ENCODE measurements at places on chromosomes 13 and 19. TPM values are rescaled to one million over a fixed set of nuclear protein-coding genes. Genes with fewer than 3 reads are reported as not detected.

GRCh38 chr13:39597838-39598237 lies 5.2 kb downstream of the LHFPL6 start:
- H3K4me3 ChIP-seq: no peak overlapping the region
- H3K4me1 ChIP-seq: peaks cover 42% of the 10 kb centered on the region

GRCh38 chr19:7869910-7870511 lies 4.2 kb downstream of the PRR36 start:
- no peak overlapping the region for H3K4me3 ChIP-seq
- no peaks in the 10 kb centered on the region for H3K4me1 ChIP-seq
- H3K27me3 ChIP-seq: peaks cover 7% of the 10 kb centered on the region
- H3K27ac ChIP-seq: no peak overlapping the region

- DNase-seq: no peak
- no peaks in the 10 kb centered on the region for H3K27me3 ChIP-seq
- H3K4me3 ChIP-seq: no peak overlapping the region
- H3K36me3 ChIP-seq: no peaks in the 10 kb centered on the region
- no peaks in the 10 kb centered on the region for H3K4me1 ChIP-seq
These were observed 15.8 kb upstream of the FPR3 start for GRCh38 chr19:51779181-51779580.

- no peak for DNase-seq
- H3K4me3 ChIP-seq: no peak overlapping the region
- H3K36me3 ChIP-seq: no peaks in the 10 kb centered on the region
- no peaks in the 10 kb centered on the region for H3K27me3 ChIP-seq
These were observed 8.4 kb downstream of the ARHGAP33 start for GRCh38 chr19:35783469-35784434.

- no peaks in the 10 kb centered on the region for H3K4me1 ChIP-seq
- no peaks in the 10 kb centered on the region for H3K36me3 ChIP-seq
- no peaks in the 10 kb centered on the region for H3K27me3 ChIP-seq
These were observed 26.5 kb downstream of the FAM216B start for GRCh38 chr13:42807866-42808265.

MCF2L gene
- 4.6 TPM for total RNA-seq

DNA sequence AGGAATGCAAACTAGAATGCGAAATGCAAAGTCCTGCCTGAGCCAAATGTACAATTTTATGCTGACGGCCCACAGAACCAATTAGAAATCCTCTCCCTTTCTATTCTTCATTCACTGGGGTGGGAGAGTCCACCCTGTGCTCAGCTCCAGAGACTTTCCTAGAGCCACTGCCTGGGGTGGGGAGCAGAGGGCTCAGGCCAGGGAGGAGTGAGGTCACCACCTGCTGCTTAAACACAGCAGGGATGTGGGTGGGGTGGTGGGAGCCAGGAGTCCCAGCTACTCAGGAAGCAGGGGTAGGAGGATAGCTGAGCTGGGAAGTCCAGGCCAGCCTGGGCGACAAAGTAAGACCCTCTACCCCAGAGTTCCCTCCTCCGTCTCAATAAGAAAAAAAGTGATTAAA lies 26.9 kb upstream of the ZNF83 start:
- no peak overlapping the region for H3K27ac ChIP-seq
- H3K4me1 ChIP-seq: no peaks in the 10 kb centered on the region
- DNase-seq: no peak
- no peak overlapping the region for H3K4me3 ChIP-seq
- H3K27me3 ChIP-seq: no peaks in the 10 kb centered on the region
- peaks cover 58% of the 10 kb centered on the region for H3K36me3 ChIP-seq

DNA sequence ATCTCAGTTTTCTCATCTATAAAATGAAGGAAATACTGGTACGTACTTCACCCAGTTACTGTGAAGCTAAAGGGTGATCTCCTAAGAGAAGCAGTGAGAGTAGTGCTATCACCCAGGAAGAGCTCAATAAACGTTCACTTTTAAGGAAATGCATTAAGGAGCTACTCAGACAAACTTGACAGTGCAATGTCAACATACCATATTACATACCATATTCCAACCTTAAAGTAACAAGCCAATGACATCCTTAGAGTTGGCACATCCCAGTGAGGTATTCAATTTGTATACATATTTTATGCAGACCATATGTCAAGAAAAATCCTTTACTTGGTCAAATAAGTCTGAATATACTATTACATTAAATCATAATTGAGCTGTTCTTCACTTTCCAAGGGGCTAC lies 7.0 kb downstream of the TBC1D4 start:
- H3K4me1 ChIP-seq: 0 out of 2 replicates have a peak, but pooled peaks cover 3% of the 10 kb centered on the region
- H3K4me3 ChIP-seq: no peak overlapping the region
- no peak overlapping the region for H3K27ac ChIP-seq
- no peak for DNase-seq
- no peaks in the 10 kb centered on the region for H3K36me3 ChIP-seq

GRCh38 chr19:16888629-16889365 lies at the start of gene F2RL3:
F2RL3 (plus strand) TSS chr19:16888999; CDS start chr19:16889190, 191 bp downstream.
- H3K27ac ChIP-seq: no peak within 1 kb of the TSS
- peaks cover 3% of the 10 kb centered on the region for H3K4me1 ChIP-seq
- no peaks in the 10 kb centered on the region for H3K36me3 ChIP-seq

DNA sequence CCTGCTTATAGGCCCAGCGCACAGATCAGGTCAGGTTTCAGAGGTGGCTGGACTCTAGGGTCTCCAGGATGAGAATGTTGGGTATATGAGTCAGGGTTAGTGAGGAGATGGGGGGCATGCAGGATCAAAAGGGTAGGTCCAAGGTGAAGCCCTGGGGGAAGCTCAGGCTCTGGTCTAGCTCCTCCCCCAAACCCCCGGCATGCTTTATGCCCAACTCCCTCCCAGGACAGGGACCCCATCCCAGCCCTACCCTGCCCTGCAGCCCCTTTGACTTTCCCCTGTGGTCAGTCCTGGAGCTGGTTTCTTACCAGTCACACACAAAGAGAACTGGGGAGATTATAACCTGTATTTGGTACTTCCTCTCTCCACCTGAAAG lies 9.8 kb upstream of the CEACAM18 start:
- no peak overlapping the region for H3K4me3 ChIP-seq
- no peaks in the 10 kb centered on the region for H3K27me3 ChIP-seq
- H3K4me1 ChIP-seq: no peaks in the 10 kb centered on the region
- H3K27ac ChIP-seq: no peak overlapping the region
- DNase-seq: no peak
- no peaks in the 10 kb centered on the region for H3K36me3 ChIP-seq

CACTIN gene
- total RNA-seq: 21.4 TPM

OR1M1 gene
- not detected for total RNA-seq

FCGBP gene
- 16.4 TPM for total RNA-seq

FBXL3 gene
- 32.2 TPM for total RNA-seq

- H3K4me1 ChIP-seq: peaks cover 58% of the 10 kb centered on the region
- DNase-seq: no peak
These were observed 2.2 kb upstream of the RINL start for GRCh38 chr19:38880076-38880881.

- no peak overlapping the region for H3K4me3 ChIP-seq
- 0 out of 2 replicates have a peak, but pooled peaks cover 3% of the 10 kb centered on the region for H3K27me3 ChIP-seq
- H3K4me1 ChIP-seq: no peaks in the 10 kb centered on the region
- DNase-seq: no peak
These were observed 7.0 kb upstream of the LRP3 start for GRCh38 chr19:33187183-33187540.

RFPL4AL1 gene
- 1.1 TPM for total RNA-seq

GRCh38 chr13:69641773-69642172 lies 465.9 kb upstream of the ATXN8OS start:
- no peak overlapping the region for H3K27ac ChIP-seq
- H3K36me3 ChIP-seq: no peaks in the 10 kb centered on the region
- no peak for DNase-seq
- H3K4me1 ChIP-seq: no peaks in the 10 kb centered on the region

KLK3 gene
- not detected for total RNA-seq

DNA sequence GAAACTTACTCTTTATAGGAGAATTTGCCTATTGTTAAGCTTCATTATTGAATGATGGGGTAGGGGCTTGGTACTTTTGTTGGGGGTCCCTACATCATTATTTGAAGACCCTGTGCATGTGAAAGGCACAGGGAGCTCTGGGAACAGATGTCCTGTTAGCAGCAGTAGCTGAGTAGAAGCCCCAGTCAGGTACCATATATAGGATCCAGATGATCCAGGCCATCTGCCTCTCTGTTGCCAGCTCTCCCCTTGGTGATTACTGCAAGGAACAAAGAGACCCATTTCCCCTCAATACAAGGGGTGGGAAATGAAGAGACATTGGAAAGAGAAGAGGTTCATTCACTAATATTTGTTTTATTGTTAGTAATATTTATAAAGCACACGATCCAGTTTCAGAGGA lies 4.4 kb upstream of the MTMR6 start:
- no peaks in the 10 kb centered on the region for H3K27me3 ChIP-seq
- H3K4me3 ChIP-seq: no peak overlapping the region
- no peak overlapping the region for H3K27ac ChIP-seq
- no peaks in the 10 kb centered on the region for H3K36me3 ChIP-seq
- no peaks in the 10 kb centered on the region for H3K4me1 ChIP-seq

IGFL2 gene
- total RNA-seq: not detected

UPK1A gene
- total RNA-seq: not detected

DNA sequence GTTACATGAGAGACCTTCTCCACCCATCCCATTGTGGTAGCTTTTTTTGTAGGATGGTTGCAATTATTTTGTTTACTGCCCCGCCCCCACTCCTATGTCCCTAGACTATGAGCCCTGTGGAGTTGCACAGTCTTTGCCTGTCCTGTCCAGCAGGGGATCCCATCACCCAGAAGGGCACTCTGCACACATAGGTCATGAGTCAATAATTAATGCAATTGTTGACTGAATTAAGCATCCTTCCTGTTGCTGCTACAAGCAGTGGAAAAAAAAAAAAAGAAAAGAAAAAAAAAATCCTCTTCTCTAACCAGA lies 14.2 kb downstream of the C19orf81 start:
- H3K36me3 ChIP-seq: no peaks in the 10 kb centered on the region
- no peak overlapping the region for H3K4me3 ChIP-seq
- H3K27ac ChIP-seq: no peak overlapping the region
- no peaks in the 10 kb centered on the region for H3K27me3 ChIP-seq

DNA sequence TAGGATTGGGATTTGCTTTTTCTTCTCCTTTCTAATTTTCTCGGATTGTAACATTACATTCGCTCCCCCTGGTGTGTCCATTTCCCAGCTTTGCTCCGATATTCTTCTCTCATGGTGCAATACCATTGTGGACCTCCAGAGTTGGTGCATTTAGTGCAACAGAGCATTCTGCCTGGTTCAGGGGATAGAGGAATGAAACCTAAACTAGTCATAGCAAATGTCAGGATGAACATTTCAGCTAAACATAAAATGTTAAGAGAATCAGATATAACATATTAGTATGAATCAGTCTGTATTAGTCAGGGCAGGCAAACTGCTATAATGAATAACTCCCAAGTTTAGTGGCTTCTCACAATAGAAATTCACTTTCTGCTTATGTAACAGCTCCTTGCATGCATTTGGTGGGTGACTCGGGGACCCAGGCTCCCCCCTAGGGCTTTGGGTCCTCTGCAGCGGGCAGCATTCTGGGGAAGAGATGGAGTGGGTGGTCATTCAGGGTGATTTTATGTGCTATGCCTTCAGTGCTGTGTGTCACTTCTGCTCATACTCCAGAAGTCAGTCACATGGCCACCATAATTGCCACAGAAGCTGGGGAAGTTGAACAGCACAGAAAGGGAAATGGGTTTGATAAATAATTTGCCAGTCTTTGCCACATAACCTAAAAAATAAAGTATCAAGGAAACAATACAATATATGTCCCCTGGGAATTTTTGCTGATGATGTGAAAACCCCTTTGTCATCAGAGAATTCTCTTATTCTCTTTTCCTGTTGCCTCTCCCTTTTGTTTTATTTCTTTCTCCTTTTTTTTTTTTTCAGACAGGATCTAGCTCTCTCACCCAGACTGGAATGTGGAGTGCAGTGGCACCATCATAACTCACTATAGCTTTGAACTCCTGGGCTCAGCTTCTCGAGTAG lies 111.0 kb downstream of the HSPH1 start:
- no peaks in the 10 kb centered on the region for H3K27me3 ChIP-seq
- H3K4me1 ChIP-seq: peaks cover 14% of the 10 kb centered on the region
- no peak for DNase-seq
- H3K36me3 ChIP-seq: no peaks in the 10 kb centered on the region

ZGLP1 gene
- 2.1 TPM for total RNA-seq

DNA sequence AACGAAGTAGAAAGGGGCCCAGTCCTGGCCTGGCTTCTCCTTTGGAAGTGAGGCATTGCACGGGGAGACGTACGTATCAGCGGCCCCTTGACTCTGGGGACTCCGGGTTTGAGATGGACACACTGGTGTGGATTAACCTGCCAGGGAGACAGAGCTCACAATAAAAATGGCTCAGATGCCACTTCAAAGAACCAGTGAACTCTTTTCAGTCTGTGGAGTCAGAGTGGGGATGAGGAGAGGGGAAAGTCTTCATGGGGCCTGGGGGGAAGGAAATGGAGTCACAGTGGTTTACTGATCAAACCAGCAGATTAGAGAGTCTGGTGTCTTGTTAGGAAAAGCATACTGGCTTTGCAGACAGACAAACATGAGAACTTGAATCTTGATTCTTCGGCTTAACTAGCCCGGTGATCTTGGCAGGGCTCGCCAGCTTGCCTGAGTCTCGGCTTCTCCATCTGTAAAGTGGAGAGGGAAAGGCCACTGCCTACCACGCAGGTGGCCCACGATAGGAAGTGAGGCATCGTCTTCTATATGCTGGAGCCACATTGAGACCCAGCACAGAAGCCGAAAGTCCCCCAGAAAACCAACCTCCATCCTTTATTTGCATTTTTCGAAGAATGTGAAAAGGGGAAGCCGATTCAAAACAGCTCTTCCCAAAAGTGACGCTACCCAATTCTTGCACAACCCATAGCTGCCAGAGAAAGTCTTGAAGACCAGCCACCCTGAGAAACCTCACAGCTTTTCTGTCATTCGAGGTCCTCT lies at the start of gene FFAR1:
Gene FFAR1 (plus strand): TSS at position 732 of the 759 bp plus-strand sequence. CDS start 3,650 bp downstream, outside the sequence.
- H3K36me3 ChIP-seq: no peaks in the 10 kb centered on the region
- no peak within 1 kb of the TSS for H3K4me3 ChIP-seq
- H3K27ac ChIP-seq: no peak within 1 kb of the TSS
- DNase-seq: no peak
- no peaks in the 10 kb centered on the region for H3K27me3 ChIP-seq
- H3K4me1 ChIP-seq: no peaks in the 10 kb centered on the region

ZNF528 gene
- 12.6 TPM for total RNA-seq

DNA sequence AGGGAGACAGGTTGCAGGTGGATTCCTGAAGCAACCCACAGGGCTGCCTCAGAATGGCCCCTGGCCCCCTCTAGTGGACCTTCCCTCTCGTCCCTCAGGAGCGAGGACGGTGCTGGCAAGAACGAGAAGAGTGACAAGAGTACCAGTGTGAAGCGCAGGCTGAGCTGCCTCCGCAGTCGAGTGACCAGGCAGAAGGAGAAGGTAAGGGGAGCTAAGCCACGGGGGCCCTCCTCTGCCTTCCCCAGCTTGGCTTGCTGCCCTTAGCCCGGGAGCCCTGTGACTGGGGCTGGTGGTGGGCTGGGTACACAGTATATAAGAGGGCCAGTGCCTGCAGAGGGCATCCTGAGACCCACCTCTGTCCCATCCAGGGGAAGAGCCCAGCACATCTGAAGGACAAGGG lies 34.0 kb downstream of the ARHGEF18 start:
- no peaks in the 10 kb centered on the region for H3K4me1 ChIP-seq
- no peaks in the 10 kb centered on the region for H3K36me3 ChIP-seq
- H3K27ac ChIP-seq: no peak overlapping the region

DNA sequence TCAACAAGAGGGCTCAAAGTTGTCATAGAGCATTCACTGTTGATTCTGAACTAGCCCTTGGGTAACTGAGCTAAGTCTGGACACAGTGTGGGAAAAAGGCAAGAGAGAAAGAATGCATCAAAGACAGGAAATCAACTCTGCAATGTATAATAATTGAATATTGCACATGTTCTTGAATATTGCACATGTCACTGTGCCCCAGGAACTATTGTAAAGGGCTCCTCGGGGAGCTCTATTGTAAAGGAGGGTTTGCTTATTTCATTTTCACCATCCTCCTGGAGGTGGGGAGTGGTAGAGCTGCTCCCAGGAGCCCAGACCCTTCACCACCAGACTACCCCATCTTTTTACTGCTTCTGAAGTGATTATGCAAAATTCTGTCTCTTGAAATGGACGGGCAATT lies 44.4 kb upstream of the ITM2B start:
- H3K4me3 ChIP-seq: no peak overlapping the region
- H3K36me3 ChIP-seq: no peaks in the 10 kb centered on the region
- no peaks in the 10 kb centered on the region for H3K4me1 ChIP-seq
- H3K27ac ChIP-seq: no peak overlapping the region
